Spinal cord (tissue), 10 donors: ENCODE measurements at places on chromosomes 4 and X.
A peak's percentile ranks its signal among the peaks of the same experiment; 100 is the strongest.

DNA sequence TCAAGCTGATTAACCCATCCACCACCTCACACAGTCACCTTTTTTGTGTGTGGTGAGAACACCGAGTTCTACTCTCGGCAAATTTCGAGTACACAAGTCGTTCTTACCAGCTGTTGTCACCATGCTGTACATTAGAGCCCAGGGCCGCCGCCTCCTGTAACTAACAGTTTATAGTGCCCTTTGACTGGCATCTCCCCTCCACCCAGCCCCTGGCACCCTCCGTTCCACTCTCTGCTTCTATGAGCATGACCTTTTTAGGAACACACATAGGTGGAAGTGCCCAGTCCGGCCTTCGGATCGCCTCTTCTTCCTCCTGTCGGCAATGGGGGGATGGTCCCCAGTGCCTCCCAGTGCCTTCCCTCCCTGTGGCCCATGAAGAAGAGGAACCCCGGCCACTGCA is 141.4 kb downstream of the STK32B start:
- DNase-seq: no peak

DNA sequence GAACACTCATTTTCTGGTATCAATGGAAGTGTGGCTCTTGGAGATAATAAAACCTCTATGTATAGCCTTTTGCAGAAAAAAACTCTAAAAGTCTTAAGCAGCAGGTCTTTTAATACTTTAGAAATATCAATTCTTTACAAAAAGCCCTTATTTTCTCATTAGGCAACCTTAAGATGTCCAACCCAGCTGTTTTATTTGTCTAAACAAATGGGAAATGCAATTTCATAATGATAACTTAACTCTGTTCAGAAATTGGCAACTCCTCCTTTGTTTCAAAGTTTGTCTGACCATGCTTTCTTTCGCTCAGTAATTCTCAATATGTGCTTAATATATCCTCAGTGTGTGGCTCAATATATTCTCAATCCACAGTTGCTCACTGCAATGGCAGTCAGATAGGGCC is 196.5 kb upstream of the VEGFC start:
- DNase-seq: no peak

DNA sequence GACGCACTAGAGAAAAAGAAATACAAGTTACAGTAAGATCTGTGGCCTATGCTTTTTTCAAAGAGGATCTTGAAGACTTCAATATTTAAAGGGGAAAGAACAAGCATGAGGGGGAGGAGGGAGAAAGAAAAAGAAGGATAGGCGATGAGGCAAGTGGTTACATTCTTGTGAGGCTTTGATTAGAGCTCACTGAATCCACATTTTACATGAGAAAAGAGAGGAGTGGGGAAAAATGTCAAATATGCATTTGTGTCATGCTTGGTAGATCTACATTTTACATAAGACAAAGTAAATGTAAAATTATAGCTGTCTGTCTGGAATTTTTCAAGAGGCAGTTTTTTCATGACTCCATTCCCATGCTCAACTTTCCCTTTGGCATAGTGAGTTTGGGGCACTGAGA is 965.9 kb downstream of the FSTL5 start:
- DNase-seq: no peak

- DNase-seq: no peak
These were observed 236.2 kb downstream of the FRAS1 start for GRCh38 chr4:78293348-78293747.

DNA sequence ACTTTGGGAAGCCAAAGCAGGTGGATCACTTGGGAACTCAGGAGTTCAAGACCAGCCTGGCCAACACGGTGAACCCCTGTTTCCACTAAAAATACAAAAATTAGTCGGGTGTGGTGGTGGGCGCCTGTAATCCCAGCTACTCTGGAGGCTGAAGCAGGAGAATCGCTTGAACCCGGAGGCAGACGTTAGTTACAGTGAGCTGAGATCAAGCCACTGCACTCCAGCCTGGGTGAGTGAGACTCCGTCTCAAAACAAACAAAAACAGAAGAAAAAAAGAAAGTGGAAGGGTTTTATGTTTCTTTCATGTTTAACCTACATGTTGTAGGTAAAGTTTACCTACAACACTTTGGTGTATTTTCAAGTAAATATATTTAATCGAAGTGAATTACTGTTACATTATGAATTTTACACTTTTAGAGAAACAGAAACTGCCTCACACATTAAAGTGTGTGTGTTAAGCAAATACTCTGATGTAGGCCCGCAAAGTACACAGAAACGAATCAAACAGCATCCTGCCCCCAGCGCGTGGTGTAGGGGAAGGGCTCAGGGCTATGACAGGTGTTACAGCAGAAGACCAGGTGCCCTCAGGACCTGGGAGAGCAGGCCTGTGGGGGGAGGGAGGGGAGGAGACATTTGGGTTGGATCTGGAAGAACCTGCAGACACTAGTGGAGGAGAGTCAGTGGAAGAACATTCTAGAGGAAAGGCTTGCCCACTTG is 39.0 kb downstream of the PTTG2 start:
- DNase-seq: no peak

DNA sequence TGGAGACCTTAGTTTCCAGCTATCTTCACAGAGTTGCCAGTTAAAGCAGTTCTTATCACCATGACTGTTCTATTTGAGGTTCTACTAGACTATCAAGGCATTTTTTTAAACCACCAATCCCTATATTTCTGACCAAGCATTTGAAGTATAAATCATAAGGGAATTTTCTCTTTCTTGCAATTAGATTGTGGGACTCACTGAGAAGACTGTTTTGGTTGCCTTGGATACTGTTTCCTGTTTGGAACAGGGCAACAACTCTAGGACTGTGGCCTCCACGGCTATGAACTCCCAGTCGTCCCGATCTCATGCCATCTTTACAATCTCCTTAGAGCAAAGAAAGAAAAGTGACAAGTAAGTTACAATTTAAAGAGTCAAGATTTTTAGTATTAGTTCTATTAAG is 11.8 kb downstream of the KIF4A start:
- DNase-seq: no peak

GRCh38 chr4:77465271-77465670 is 140.3 kb upstream of the CXCL13 start:
- no peak for DNase-seq

GRCh38 chr4:148445071-148445859 is 3.1 kb upstream of the NR3C2 start:
- peak; percentile 84 for DNase-seq

- no peak for DNase-seq
These were observed 4.4 kb upstream of the APLN start for GRCh38 chrX:129659141-129659540.

DNA sequence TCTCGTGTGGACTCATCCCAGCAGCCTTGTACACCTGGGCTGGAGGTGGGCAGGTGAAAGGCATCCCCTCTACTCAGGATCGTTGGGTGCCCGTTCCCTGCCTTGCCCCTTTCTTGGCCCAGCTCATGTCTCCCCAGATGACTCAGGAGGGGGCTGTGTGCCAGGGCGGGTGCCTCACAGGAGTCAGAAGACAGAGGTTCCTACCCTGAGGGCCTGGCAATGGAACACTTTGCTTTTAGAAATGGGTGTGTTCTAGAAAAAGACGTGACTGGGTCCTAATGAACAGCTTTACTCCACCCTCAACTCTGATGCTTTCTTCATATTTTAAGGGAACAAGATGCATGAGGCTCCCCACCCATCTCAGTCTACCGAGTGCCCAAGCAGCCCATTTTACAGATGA is 22.5 kb upstream of the TRIM2 start:
- DNase-seq: no peak

DNA sequence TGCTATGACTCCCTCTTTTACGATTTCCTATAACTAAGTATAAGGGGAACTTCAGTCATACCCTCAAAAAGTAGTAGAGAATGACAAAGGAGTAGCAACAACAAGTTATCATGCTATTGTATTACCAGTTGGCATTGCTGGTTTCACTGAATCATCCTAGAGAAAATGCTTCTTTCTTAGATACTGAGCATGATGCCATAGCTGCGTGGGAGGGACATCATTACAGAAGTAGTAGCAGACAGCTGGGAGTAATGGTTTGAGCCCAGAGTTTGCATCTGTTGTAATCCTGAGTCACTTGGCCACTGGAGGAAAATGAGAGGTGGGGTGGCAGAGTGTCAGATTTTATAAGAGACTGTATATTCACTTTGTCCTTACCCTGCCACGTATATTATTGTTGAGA is 38.6 kb downstream of the MTMR1 start:
- DNase-seq: no peak

- no peak for DNase-seq
These were observed 26.0 kb downstream of the LRIT3 start for GRCh38 chr4:109873791-109874514.

GRCh38 chrX:40009462-40009851 is 88.3 kb downstream of the BCOR start:
- no peak for DNase-seq

DNA sequence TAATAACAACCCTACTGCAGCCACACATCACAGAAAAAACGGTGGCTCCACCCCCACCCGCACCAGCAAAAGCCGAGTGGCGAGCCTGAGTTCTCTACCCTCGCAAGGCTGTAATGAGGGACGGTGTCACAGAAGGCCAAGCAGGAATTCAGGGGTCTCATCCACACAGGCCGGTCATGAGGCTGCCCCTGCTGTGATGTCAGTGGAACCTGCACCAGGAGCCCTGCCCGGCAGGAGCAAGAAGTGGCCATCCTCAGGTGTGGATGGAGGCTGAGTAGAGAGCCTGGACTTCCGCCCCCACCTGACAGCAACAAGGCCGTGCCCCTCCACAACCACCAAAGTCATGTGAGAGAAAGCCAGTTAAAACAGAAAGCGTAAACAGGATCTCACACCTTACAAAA is 20.6 kb downstream of the LYAR start:
- DNase-seq: no peak

DNA sequence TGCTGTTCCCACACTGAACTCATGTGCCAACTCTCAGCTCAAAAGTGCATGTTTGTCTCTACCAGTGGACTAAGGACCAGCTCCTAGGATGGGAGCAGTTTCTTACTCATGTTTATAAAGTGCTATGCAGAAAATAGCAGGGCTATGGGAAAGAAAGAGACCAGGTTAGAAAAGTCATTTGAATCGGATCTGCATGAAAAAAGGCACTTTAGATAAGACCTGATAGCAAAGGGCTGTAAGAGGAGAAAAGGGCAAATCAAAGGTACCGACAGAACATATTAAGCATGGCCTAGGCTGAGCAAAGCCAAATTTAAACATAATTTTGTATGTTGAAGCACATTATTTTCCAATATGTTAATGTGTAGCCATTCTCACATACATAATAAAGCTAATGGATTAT is 362.3 kb upstream of the ZFP42 start:
- no peak for DNase-seq

DNA sequence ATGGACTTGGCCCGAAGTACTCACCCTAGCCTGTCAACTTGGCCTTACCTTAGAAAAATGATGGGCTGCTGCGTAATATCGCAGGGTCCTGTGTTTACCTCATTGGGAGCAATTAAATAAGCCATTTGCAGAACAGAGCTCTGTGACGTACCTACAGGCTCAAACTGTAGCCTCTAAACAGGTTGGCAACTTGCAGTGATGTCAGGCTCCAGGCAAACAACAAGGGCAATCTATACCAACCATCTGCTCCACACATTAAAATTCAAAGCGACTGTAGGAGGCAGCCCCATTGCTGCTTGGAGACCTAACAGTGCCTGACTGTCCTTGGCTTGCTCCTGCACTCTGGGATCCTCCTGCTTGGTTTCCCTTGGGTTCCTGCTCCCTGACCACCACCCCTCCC is 17.2 kb downstream of the VGLL1 start:
- DNase-seq: no peak

- no peak for DNase-seq
These were observed 28.9 kb upstream of the ACSL1 start for GRCh38 chr4:184854673-184855072.

GRCh38 chr4:71026086-71026485 is 32.6 kb downstream of the DCK start:
- no peak for DNase-seq

DNA sequence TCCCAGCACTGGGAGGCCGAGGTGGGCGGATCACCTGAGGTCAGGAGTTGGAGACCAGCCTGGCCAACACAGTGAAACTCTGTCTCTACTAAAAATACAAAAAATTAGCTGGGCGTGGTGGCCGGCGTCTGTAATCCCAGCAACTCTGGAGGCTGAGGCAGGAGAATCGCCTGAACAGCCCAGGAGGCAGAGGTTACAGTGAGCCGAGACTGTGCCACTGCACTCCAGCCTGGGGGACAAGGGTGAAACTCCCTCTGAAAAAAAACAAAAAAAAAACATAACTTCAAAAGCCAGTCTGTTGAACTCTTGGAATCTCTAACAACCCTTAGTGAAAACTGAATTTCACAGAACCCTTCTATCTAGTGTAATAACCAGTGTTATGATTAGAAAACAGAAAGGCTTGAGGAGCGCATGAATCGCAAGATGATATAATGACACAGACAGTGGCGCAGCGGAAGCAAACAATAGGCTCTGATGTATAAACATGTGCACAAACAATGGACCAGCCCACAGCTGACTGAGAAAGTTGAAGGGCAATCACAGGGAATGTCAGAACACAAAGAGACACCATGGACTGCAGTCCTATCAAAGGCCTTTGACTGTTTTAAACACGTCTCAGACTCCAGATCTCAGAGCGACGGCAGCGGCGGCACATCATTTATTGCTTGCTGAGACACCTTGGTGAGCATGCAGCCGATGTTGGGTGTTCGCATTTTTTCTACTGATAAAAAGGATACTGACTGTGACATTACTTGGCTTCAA is 81.6 kb downstream of the NSUN7 start:
- peak; percentile 46 for DNase-seq

DNA sequence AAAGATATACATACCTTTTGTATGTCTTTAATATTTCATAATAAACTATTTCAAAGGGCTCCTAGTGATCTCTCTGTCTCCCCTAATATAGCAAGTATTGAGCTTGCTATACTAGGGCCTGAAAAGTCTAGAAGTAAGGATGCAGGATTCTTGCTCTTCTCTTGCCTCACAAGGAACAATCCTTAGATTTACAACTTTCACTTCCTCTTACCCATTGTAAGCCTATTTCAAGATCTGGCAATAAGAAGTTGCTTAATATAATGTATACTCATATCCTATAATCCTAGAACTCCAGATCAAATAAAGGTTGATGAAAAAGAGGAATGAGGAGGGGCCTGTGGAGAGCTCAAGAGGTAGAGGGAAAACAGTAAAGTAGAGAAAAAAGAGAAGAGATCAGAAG is 40.8 kb upstream of the CHRDL1 start:
- DNase-seq: no peak

DNA sequence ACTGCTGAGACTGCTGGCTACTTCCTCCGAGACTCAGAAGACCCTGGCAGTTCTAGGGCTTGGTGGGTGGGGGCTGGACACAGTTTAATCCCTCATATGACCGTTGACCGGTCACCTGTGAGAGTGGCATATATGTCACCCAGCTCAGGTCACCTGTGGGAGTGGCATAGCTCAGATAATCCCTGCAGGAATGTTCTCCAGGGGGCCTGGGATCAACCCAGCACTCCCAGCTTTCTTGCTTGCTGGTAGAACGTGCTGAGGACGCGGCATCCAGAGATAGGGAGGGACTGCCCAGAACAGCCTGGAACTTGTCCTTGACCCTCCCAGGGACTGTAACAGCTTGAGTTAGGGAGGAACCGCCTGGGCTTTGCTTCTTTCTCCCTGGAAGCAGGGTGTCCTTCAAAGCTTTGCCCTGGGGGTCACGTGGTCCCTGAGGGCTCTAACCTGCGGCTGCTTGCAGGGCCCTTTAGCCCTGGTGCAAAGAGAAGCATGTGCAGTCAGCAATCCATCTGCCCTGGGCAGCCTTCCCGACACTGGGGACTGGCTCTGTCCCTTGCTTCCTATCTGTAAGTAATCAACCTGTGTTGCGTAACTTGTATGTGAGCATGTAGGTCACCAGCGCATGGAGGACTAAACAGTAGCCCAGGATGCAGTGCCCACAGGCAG is 55.3 kb downstream of the ZFYVE28 start:
- no peak for DNase-seq
